Fibroblast of skin of left biceps (primary cell): ENCODE measurements at places on chromosomes 6 and 20.

DNA sequence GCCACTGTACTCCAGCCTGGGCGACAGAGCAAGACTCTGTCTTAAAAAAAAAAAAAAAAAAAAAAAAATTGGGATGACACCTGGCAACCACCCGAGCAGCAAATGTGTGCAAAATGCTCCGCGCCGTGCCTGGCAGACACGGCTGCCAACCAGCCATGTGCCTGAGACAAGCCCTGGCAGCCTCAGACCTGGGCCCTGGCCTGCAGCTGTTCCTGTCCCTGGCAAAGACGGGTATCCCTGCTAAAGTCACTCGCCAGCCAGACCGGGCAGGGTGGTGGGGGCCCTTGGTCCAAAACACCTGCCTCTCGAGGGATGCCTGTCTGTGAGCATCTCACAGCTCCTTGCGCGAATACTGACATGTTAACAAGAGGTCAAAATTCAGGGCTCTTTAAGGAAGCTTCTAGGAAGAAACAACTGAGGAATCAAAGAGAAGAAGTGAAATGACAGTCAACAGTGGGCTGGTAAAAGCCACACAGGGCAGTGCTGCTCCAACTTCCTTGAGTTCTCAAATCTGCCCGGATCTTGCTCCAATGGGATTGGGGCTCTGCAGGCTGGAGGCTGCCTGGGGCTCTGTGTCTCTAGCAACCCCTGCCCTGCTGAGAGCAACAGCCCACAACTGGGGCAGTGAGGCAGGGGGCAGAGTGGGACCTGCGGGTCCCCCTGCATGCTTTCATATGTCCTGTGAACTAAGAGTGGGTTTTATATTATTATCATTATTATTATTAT, 53.4 kb downstream of the SYTL3 start:
- DNase-seq, result no peak

GRCh38 chr6:87105823-87106222, 10.9 kb upstream of the CGA start:
- DNase-seq, result no peak

- DNase-seq, result no peak
Observed at GRCh38 chr6:97437087-97437486, 154.1 kb upstream of the MMS22L start.

DNA sequence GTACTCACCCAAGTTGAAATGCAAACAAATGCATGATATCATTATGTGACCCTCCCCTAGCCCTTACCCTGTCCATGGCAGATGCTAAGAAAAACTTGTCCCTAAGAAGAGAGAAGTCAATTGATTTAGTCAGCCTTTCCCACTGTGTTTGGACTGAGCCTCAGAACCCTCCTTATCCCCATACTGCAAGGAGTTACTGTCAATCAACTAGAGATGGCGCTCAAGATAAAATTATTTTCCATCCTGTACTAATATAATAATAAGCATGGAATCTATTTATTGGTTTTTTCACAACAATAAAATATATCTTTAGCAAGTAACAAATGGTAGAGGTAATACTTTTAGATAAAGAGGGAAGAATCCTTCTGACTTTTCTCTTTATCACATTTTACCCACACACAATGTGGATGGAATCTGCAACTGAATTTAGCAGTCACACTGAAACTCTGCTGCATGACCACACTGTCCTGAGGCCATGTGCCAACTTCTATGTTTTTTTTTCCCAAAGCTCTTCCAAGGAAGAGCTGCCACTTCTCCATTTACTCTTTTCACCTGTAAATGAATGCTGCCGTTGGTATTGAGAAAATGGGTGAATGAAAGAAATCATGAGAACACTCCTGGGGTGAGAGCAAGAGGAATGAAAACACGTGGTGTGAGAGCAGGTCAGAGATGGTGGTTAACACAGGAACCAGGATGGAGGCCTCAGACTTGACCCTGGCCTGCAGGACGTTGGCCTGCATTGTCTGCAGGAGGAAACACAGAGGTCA, 10.5 kb downstream of the NT5E start:
- no peak for DNase-seq

GRCh38 chr20:14845199-14846160, 508.1 kb upstream of the FLRT3 start:
- no peak for DNase-seq

GRCh38 chr6:143052282-143052681, 8.4 kb upstream of the AIG1 start:
- no peak for DNase-seq

GRCh38 chr6:135640449-135641111, 143.0 kb upstream of the AHI1 start:
- DNase-seq, result no peak

DNA sequence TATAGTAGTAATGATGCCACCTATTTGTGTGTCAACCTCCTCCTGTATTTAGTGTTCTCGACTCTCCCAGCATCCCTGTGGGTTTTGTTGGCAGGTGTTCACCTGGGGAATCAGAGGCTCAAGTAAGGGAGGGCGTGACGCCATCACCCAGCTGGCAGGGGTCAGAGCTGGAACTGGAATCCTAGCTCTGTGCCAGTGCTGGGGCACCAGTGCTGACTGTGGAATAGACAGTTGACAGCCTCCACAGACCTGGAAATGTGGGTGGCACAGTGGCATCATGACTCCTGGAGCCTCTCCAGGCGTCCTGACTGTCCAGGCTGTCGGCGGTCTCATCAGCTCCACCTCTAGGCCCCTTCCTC, 102.8 kb downstream of the SYCP2 start:
- no peak for DNase-seq

DNA sequence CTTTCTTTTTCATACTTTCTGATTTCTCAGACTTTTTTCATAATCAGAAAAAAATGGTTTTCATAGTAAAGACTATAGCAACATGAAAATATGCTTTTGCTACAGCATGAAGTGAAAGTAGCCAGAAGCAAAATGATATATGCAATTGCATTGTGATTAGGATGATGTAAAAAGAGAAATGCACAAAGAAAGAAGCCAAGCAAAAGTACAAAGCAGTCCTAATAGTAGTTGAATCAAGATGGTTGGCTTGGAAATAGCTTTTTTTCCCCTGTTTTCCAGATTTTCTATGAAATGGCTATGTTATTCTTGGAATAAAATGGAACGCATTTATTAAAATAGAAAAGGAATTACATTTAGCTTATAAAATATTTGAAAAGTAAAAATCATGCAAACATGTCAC, 77.3 kb downstream of the SEL1L2 start:
- no peak for DNase-seq

DNA sequence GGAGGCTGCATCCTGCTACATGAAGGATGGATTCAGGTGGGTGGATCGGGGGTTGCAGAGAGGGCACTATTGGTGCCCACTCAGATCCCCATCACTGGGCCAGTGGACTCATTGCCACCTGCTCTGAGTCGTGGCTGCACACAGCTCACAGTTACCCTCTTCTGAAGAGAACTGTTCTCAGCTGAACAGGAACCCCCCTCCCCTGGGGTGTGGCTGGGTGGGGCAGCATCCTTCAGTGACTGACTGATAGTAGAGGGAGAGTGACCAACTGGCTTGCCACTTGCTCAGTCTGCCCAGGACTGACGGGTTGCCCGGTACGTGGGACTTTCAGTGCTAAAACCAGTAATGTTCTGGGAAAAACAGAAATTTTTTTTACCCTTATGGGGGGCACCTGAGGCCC, 494.0 kb upstream of the CHD6 start:
- DNase-seq, result no peak

GRCh38 chr6:56356426-56356825, 109.0 kb upstream of the COL21A1 start:
- no peak for DNase-seq

DNA sequence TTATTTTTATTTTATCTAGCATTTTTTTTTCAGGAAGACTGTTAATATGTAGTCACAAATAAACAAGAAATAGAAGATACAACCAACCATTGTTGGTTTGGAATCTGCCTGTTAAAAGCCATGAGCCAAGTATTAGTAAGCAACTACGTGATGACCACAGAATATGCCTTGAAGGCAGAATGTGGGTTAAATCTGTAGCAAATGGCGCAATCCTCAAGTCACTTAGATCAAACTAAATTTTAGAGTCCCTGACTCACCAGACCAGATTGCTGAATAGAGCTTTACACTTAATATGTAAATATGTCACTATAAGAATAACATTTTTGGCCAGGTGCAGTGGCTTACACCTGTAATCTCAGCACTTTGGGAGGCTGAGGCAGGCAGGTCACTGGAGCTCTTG, 800.1 kb upstream of the CITED2 start:
- DNase-seq, result peak; percentile 87

DNA sequence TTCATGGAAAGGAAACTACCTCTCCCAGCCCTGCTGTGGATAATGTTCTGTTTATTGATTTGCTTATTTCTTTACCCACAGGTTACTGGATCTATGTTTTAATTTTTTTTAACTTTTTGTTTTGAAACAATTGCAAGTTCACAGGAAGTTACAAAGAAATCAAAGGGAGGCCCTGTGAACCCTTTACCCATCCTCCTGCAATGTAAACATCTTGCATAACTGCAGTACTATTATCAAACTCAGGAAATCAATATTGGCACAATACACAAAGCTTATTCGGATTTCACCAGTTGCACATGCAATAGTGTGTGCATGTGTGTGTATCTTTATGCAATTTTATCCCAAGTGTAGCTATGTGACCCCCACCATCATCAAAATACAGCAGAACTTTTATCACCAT, 398.0 kb downstream of the BTBD3 start:
- no peak for DNase-seq

- DNase-seq, result no peak
Observed at GRCh38 chr6:44667668-44668390, 280.3 kb downstream of the CDC5L start.

GRCh38 chr6:68575765-68576439, 59.2 kb upstream of the ADGRB3 start:
- no peak for DNase-seq

DNA sequence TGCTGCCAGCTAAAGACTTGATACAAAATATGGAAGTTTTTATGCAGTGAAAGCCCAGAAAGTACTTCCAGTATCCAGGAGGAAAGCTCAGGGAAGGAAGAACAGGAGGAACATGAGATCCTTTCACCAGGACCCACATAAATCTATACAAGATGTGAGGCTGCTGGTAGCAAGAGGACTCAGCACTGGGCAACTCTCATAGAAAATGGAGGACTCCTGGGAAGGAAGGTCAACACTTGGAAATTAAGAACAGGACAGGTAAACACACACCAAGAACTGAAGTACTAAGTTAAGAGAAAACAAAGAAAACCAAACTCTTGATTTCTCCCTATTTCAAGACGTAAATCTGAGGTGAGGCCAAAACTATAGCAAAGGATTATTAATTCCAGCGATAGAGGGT, 220.5 kb upstream of the HSF2 start:
- DNase-seq, result no peak

GRCh38 chr6:56650191-56650590, 7.5 kb upstream of the DST start:
- DNase-seq, result no peak

DNA sequence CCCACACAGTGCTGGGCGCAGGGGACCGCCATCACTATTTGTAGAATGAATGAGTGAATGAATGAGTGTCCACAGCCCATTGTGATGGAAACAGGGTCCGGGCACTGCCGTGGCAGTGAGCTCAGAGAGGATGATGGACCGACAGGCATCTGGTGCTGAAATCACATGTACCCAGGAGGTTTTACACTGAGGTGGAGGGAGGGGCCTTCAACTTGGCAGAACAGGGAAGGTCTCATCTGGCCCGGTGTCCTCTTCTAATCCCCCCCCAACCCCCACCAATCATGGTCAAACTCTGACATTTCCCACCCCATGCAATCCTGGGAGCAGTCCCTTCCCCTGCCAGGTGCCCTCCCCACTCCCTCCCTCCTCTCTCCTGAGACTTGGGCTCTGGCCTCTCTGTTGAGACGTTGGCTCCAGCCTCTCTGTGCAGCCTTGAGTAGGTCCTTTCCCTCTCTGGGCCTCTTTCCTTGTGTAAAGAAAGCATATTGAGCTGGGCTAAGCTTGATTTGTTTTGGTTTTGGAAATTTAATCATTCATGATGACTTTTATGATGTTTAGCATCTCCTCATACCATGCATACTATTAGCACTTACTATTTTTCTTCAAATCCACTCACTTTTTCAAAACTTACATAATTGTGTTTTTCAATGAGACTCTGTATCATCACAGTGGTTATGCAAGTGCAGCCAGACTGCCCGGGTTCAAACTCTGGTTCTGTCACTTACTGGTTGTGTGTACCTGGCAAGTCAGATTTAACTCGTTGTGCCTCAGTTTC, 10.8 kb downstream of the KIAA1755 start:
- DNase-seq, result no peak

GRCh38 chr6:53107091-53107490, 41.5 kb downstream of the GCM1 start:
- DNase-seq, result no peak

GRCh38 chr6:40456390-40457013, 130.7 kb downstream of the LRFN2 start:
- no peak for DNase-seq

- DNase-seq, result no peak
Observed at GRCh38 chr6:45538641-45539547, 161.2 kb upstream of the SUPT3H start.

DNA sequence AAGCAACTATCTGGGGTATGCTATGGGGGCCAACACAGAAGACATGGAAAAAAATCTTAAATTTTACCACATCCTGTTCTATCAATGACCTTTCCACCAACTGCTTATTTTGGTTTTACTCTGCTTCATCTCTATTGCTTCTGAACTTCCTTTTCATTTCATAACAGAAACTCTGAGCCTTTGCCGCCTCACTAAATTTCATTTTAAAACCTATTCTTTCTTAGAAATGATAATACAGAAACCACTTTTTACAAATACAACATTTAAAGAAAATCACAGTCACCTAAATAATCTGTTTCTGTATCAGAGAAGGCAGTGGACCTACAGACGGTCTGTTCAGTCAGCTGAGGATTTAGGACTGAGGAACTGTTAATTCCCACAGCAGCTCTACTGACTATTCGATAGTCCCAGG, 117.5 kb downstream of the KCNQ5 start:
- DNase-seq, result no peak

- DNase-seq, result no peak
Observed at GRCh38 chr6:155106456-155107115, 111.5 kb downstream of the TIAM2 start.

DNA sequence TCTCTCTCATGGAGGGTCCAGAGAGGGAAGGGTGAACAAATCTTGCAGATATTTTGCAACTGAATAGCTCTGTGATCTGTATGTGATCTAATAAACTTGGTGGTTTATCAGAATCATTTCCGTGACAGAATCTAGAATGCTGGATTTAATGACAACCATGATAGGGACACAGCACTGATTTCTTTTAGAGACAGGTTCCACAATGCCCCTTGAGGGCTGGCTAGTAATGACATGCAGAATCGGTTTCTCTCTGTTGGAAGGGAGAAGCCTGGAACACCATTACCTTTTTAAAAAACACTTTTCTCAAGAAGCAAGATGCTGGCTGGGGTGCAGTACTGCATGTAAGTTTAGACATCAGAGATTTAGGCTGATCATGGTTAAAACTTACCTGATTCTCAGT, 313.4 kb downstream of the CDH26 start:
- DNase-seq, result no peak

GRCh38 chr6:71239694-71240093, 48.9 kb upstream of the OGFRL1 start:
- DNase-seq, result no peak

DNA sequence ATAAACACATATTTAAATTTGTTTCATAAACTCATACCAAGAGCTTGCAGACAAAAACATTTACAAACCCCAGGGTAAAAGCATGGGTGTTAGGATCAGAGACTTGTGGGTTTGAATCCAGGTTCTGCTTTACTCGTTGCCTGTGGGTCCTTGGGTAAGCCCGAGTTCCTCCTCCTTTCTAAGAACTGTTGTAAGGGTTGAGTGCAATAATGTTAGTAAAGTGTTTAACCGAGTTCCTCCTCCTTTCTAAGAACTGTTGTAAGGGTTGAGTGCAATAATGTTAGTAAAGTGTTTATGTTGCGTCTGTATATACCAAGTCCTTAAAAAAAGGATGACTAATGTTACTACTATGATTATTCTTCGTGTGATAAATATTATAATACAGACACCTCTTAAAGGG, 18.7 kb downstream of the CCDC170 start:
- DNase-seq, result no peak
